CD4-positive, alpha-beta memory T cell (primary cell): ENCODE measurements at places on chromosomes 11 and 22.
A peak's percentile ranks its signal among the peaks of the same experiment; 100 is the strongest.

GRCh38 chr11:86919557-86920210 lies 35.5 kb downstream of the FZD4 start:
- DNase-seq, result peak; percentile 6

- DNase-seq, result no peak
Measured at GRCh38 chr11:76623171-76623883, 47.2 kb downstream of the LRRC32 start.

- no peak for DNase-seq
Measured at GRCh38 chr11:67261946-67262681, 4.2 kb upstream of the GRK2 start.

GRCh38 chr11:94647926-94648325 lies 80.8 kb downstream of the PIWIL4 start:
- no peak for DNase-seq

GRCh38 chr11:10856689-10857458 lies 979 bp downstream of the ZBED5 start:
- DNase-seq, result no peak

- no peak for DNase-seq
Measured at GRCh38 chr22:48055185-48055584, 1292.7 kb downstream of the TBC1D22A start.

DNA sequence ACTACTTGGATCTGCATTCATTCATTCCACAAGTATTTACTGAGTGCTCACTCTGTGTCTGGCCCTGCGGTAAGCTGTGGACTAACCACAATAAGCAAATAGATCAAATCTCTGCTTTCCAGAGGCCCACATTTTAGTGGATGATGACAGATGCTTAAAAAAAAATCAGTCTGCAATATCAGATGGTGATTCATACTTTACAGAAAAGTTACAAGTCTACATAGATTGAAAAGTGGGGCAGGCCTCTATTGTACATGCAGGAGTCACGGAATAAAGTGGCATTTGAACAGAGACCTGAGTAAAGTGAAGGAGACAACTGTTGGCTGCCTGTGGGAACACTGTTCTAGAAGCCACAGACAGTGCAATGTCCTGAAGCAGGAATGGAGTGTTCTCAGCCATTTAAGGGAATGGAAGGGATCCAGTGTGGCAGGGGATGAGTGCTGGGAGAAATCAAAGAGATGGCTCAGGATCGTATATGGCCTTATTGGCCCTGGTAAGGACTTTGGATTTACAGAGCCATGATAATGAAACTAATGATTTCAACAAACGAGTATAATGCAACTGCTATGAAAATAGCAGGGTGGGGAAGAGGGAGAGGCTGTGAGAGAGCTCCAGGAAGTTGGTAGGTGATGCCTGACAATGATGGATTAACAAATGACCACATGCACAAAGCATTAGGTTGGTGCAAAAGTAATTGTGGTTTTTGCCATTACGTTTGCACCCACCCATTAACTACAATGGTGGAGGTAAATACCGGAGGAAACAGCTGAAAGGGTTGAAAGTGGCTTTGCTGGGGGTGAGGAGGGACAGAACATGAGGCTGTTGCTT lies 31.1 kb downstream of the TMEM45B start:
- DNase-seq, result peak; percentile 79

- no peak for DNase-seq
Measured at GRCh38 chr11:66012946-66013761, 1.3 kb downstream of the CST6 start.
